Hindlimb muscle (tissue), 1 donor: ENCODE measurements at places on chromosomes 16 and 17. TPM values are rescaled to one million over a fixed set of nuclear protein-coding genes. Genes with fewer than 3 reads are reported as not detected.
A peak's percentile ranks its signal among the peaks of the same experiment; 100 is the strongest.

The NTN3 gene
- 4.4 TPM for polyA plus RNA-seq

The ALDH3A1 gene
- 0.18 TPM for polyA plus RNA-seq

The PSME3IP1 gene
- polyA plus RNA-seq, result 52.7 TPM

The ANKRD40CL gene
- polyA plus RNA-seq, result not detected

DNA sequence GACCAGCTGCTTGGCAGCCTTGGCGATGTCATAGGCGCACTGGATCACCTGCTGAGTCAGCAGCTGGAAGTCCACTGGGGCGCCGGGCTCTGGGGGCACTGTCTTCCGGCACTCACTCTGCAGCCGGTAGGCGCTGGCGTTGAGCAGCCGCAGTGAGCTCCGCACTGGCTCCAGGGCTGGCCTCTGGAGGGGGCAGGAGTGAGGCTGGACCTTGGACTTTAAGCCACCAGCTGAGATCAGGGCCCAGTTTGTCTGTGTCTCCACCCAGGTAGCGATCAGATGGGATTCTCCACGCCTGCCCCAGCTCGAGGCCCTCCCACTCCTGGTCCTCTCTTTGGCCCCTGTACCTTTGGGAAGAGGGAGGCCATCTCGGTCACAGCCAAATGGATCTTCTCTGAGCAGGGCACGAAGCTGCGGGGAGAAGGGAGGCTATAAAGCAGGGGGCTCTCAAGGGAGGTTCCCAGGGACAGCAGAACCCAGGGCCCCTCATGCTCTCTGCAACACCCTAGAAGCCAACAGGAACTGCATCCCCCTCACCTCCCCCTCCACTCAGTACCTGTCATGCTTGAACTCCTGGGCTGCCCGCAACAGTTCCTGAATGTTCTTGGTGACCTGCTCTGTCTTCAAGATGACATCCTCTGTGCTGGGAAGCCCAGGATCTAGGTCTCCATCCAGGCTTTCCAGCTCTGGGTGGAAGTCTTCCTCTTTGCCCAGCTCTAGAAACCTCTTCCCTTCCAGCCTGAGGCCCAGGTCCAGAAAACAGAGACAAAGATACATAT is 6.4 kb downstream of the TP53I13 start:
- DNase-seq, result no peak

GRCh38 chr17:4463818-4464476 is 30.2 kb downstream of the SPNS3 start:
- DNase-seq, result no peak

GRCh38 chr17:36940313-36941264 is 3.3 kb downstream of the LHX1 start:
- DNase-seq, result no peak

DNA sequence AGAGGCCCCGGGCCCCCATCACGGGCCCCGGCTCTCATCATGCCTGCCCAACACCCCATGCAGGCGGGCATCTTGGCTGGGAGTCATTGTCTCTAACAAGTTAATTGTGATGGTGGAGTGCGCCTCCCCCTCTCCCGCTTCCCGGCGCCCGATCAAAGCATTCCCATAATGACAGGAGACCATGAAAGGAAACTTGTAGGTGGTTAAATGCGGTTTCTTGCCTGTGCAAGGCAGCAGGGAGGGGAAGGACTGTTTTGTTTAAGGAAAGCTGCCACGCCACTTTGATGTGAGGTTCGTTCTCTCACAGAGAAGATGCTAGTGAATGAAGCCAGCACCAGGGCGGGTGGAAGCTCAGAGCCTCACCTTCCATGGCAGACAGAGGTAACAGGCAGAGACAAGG is 45.4 kb downstream of the C16orf78 start:
- DNase-seq, result no peak

DNA sequence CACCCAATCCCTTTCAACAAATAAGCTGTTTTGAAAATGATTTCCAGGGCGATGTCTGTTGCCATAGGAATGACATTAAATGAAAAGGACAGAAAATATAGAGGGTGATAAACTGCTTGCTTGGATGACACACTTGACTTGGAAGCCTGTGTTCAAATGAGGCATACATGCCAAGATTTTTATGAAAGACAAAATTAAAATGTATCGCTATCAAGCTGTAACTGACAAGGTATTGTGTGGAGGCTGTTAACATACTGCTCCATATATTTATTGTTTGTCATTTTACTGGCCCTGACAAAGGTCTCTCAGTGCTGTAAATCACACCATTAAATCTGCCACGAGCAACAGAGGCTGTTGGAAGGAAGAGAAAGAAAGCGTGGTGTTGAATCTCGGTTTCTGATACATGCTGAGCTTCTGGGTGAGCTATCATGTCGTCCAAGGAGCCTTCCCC is 456.2 kb upstream of the SALL1 start:
- DNase-seq, result no peak

DNA sequence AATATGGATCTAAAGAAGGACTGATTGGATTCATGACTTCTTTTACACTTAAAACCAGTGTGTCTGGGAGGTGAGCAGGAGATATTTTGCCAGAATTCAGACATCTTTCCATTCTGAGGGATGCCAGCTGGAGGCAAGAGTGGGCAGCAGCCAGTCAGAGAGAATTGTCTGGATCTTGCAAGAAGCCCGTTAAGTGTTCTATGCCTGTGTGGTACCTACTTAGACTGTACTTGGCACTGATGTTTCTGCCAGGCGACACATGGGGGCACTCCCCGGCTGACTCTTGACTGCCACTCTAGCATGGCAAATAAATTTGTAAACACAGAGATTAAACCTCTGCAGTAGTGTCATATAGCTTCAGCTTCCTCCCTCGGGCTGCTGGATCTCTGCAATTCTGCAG is 247.7 kb downstream of the UTP18 start:
- no peak for DNase-seq

- peak; percentile 17 for DNase-seq
Measured at GRCh38 chr17:1362964-1363363, 37.1 kb downstream of the YWHAE start.
